Gastroesophageal sphincter (tissue), 4 donors: ENCODE measurements at places on chromosomes 7 and 10. TPM values are rescaled to one million over a fixed set of nuclear protein-coding genes. Genes with fewer than 3 reads are reported as not detected.

ANXA8 gene
- total RNA-seq: 0.47 TPM

DNA sequence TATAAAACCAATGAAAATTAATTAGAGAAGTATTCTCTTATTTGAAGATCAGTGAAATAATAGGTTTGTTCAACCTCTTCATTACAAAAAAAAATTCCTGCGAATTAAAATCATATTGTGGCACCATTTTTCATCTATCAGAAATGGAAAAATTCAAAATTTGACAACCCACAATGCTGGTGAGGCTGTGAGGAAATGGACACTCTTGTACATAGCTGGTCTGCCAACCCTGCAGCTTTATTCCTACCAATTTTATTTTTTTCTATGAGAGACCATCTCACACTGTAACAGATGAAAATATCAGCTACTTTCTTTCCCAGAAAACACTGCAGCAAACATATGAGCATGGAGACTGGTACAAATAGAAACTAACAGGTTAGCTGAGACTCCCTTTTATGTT, 208.8 kb upstream of the SEMA3E start:
- no peaks in the 10 kb centered on the region for H3K27me3 ChIP-seq
- H3K36me3 ChIP-seq: no peaks in the 10 kb centered on the region
- H3K4me1 ChIP-seq: no peaks in the 10 kb centered on the region

GRCh38 chr10:80416479-80417098, 8.2 kb downstream of the PRXL2A start:
- H3K4me1 ChIP-seq: peaks cover 48% of the 10 kb centered on the region
- peaks cover 15% of the 10 kb centered on the region for H3K36me3 ChIP-seq
- H3K27me3 ChIP-seq: no peaks in the 10 kb centered on the region
- peak overlapping the region; percentile 57 for H3K27ac ChIP-seq
- peak; percentile 52 for ATAC-seq

DNA sequence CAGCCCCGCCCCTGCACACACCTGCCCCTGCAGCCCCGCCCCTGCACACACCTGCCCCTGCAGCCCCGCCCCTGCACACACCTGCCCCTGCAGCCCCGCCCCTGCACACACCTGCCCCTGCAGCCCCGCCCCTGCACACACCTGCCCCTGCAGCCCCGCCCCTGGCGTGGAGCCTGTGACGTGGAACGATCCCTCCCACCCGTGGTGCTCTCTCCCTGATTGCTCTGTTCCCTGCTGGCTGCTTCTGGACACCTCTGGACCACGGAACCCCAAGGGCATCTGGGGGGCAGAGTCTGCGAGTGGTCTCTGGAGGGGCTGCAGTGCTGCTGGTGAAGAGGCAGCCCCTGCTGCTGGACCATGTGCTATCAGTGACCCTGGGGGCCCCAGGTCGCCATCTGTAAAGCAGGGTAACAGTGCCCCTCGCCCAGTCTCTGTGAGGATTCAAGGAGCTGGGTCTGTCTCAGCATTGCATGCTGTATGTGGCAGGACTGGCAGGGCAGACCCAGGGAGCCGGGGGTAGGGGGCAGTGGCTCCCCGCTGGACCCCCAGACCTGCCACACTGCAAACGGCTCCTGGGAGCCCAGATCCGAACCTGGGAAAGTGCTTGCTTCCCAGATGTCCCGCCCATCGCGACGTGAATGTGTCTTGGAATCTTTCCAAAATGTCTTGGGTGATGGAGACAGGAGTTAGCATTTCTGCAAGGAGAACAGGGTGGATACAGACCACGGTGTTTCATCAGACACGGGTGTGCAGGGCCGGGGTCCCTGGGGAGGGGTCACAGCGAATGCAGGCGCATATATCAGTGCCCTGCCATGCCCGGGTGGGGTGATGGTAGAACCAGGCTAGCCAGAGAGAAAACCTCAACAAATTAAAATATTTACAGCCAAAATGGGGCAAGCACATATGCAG, 27.9 kb upstream of the NKX6-2 start:
- no peaks in the 10 kb centered on the region for H3K4me1 ChIP-seq
- H3K4me3 ChIP-seq: no peak overlapping the region
- H3K27ac ChIP-seq: no peak overlapping the region
- ATAC-seq: no peak
- H3K36me3 ChIP-seq: no peaks in the 10 kb centered on the region

GRCh38 chr7:55343860-55344606, 21.1 kb upstream of the LANCL2 start:
- no peaks in the 10 kb centered on the region for H3K4me1 ChIP-seq
- H3K27me3 ChIP-seq: peaks cover 26% of the 10 kb centered on the region
- H3K36me3 ChIP-seq: no peaks in the 10 kb centered on the region

LCOR gene
- 220 TPM for total RNA-seq

OR2A12 gene
- total RNA-seq: not detected

- H3K27ac ChIP-seq: no peak overlapping the region
- no peak for ATAC-seq
- H3K4me1 ChIP-seq: no peaks in the 10 kb centered on the region
- H3K36me3 ChIP-seq: no peaks in the 10 kb centered on the region
- peaks cover 50% of the 10 kb centered on the region for H3K27me3 ChIP-seq
- no peak overlapping the region for H3K4me3 ChIP-seq
Observed at GRCh38 chr10:96413151-96413787, 54.5 kb upstream of the OPALIN start.

DNA sequence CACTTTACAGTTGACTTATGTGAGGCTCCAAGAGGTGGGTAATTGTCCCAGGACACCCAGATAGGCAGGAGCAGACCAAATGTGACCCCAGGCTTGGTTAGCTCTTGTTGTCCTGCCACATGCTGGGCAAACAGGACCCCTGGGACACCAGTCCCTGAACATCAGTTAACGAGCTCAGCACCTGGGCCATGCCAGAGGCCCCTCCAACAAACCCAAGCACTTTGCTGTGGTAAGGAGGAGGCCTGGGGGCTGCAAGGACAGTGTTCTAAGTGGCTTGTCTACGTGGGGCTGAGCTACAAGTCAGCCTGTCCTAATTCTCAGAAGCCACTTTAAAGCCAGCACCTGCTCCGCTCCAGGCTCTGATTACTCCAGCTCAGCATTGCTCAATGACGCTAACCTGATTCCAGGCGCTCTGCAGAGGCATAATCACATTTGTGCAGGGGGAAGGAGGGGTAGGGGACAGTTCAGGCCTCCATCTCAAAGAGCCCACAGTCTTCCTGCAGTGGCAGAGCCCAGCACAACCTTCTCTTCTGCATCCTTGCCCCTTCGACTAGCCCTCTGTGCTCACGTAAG, 57.2 kb downstream of the DDC start:
- no peaks in the 10 kb centered on the region for H3K4me1 ChIP-seq
- no peaks in the 10 kb centered on the region for H3K36me3 ChIP-seq
- H3K27ac ChIP-seq: no peak overlapping the region
- ATAC-seq: no peak

IL6 gene
- total RNA-seq: 0.85 TPM

DNA sequence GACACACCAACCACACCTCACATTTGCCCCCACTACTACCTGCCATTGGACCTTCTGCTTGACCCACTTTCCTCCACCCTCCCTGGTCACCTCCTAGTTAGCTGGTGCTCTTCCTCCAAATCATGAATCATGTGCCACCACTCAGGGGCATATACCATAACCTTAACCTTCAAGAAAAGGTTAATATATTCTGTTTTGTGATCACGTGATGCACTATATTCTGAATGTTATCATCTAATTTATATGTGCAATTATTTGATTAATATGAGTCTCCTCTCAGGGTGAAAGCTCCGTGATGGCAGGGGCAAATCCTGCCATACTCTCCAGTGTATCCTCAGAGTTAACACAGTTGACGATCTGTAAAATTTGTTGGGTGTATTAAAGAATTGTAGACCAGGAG, 635.5 kb downstream of the XPNPEP1 start:
- H3K27ac ChIP-seq: no peak overlapping the region
- H3K4me1 ChIP-seq: peaks cover 3% of the 10 kb centered on the region
- ATAC-seq: no peak
- no peaks in the 10 kb centered on the region for H3K27me3 ChIP-seq
- no peak overlapping the region for H3K4me3 ChIP-seq
- H3K36me3 ChIP-seq: no peaks in the 10 kb centered on the region

DNA sequence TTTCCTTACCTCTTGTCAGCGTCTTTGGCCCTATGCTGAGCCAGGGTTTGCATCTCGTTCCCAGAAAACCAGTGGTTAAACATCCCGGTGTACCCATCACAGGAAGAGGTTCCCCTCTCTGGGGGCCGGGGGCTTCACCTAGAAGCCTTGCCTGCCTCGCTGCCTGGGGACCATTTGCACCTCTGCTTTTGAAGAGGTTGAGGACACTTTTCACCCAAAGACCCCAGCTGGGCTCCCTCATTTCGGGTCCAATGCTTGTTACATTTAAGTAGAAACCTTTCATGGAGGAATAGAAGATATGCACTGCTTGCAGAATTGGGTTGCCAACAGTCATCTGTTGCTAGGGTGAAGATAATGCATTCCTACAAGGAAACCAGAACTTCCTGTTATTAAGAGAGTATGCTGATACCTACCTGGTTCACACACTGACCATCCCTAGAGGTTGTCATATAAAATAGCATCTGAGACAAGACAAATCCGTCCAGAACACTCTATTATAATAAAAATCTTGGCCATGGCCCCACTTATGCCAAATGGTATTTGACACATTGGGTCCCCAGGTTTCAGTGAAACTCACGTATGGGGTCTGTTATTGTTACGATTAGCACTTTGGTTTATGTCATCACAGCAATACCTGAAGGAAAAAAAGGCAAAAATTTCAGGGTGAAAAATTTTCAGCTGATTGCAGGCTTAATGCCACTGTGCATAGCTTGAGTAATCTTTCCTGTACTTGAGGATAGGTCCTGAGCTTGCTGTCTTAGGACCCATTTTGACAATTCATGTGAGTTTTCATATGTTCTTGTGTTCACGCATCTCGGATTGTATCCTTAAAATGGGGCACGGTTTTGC, 917 bp downstream of the ZNF365 start:
- H3K4me3 ChIP-seq: peak overlapping the region; percentile 77
- peaks cover 6% of the 10 kb centered on the region for H3K27me3 ChIP-seq
- peak overlapping the region; percentile 74 for H3K27ac ChIP-seq
- no peak for ATAC-seq
- no peaks in the 10 kb centered on the region for H3K4me1 ChIP-seq
- no peaks in the 10 kb centered on the region for H3K36me3 ChIP-seq

KCND2 gene
- 0.66 TPM for total RNA-seq

GRCh38 chr10:6694447-6695140, 114.5 kb upstream of the PRKCQ start:
- H3K27me3 ChIP-seq: no peaks in the 10 kb centered on the region
- H3K36me3 ChIP-seq: no peaks in the 10 kb centered on the region
- H3K4me1 ChIP-seq: no peaks in the 10 kb centered on the region
- H3K4me3 ChIP-seq: no peak overlapping the region
- ATAC-seq: no peak

- no peaks in the 10 kb centered on the region for H3K36me3 ChIP-seq
- H3K27ac ChIP-seq: no peak overlapping the region
- no peak for ATAC-seq
- H3K27me3 ChIP-seq: no peaks in the 10 kb centered on the region
Observed at GRCh38 chr10:81081887-81082620, 544.4 kb downstream of the SH2D4B start.

DNA sequence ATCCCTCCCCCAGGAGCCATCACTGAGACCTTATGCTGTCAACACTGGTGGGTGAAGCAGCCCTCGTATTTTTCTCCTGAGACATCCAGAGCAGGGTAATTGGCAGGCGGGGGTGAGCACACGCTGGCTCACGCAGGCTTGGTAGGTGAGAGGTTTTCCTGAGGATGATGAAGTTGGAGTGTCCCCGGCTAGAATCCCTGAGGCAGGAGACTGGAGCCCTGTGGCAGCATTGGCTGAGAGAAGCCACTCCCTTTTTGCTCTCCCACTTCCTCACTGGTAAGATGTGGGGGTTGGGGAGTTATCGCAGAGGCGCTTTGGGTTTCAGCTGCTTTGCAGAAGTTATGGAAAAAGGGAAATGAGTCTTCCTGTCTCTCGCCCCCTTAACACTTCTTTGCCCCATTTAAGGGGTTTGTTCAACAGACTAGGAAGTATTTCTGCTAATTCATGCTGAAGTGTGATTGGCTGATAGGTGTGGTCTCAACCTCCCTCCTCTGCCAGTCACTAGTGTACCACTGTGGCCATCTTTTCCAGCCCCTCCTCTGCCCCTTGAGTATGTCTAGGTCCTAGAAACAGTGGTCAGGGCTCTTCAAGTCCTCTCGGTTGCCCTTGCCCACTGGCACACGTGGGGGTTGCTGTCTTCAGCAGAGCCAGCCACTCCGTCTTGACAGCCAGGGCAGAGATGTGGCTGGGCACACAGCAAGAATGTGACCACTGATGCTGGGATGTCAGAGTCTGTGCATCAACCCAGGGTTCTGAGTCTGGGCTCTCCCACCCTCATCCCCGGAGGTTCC, 5.7 kb downstream of the ARPC1B start:
- H3K4me3 ChIP-seq: no peak overlapping the region
- H3K36me3 ChIP-seq: peaks cover 23% of the 10 kb centered on the region
- H3K27ac ChIP-seq: peak overlapping the region; percentile 85
- ATAC-seq: peak; percentile 16

- no peaks in the 10 kb centered on the region for H3K4me1 ChIP-seq
- no peak overlapping the region for H3K4me3 ChIP-seq
- no peak for ATAC-seq
- no peaks in the 10 kb centered on the region for H3K36me3 ChIP-seq
- H3K27me3 ChIP-seq: no peaks in the 10 kb centered on the region
- H3K27ac ChIP-seq: no peak overlapping the region
Observed at GRCh38 chr10:113033991-113034390, 83.9 kb downstream of the TCF7L2 start.

- no peaks in the 10 kb centered on the region for H3K36me3 ChIP-seq
- peak overlapping the region; percentile 47 for H3K27ac ChIP-seq
- peaks cover 20% of the 10 kb centered on the region for H3K4me1 ChIP-seq
- H3K27me3 ChIP-seq: no peaks in the 10 kb centered on the region
- ATAC-seq: peak; percentile 11
Observed at GRCh38 chr10:12839941-12840611, 161.4 kb downstream of the CCDC3 start.

SPDYE16 gene
- total RNA-seq: not detected

- peak overlapping the region; percentile 64 for H3K27ac ChIP-seq
- no peak overlapping the region for H3K4me3 ChIP-seq
- H3K27me3 ChIP-seq: no peaks in the 10 kb centered on the region
- H3K36me3 ChIP-seq: no peaks in the 10 kb centered on the region
Observed at GRCh38 chr10:43816351-43817321, 168.0 kb upstream of the ZNF32 start.

DNA sequence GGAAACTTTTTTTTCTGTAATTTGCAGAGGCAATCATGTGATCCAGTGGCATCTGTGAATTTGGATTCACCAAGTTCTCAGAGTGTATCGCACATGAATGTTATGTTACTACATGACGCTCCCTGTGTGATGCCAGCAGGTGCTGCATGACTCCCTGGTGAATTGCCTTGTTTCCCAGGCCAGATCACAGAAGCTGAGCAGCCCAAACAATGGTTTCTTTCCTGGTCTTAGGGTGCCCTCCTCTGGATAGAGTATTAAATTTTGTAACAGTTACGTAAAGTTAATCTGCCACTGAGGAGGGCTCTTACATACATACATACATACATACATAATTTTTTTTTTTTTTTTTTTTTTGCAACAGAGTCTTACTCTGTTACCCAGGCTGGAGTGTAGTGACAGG, 3.6 kb downstream of the ZSCAN21 start:
- H3K27me3 ChIP-seq: no peaks in the 10 kb centered on the region
- no peak overlapping the region for H3K4me3 ChIP-seq
- no peak overlapping the region for H3K27ac ChIP-seq
- peaks cover 35% of the 10 kb centered on the region for H3K36me3 ChIP-seq
